Kidney (tissue), 22 donors: ENCODE measurements at places on chromosomes 3 and 15. TPM values are rescaled to one million over a fixed set of nuclear protein-coding genes. Genes with fewer than 3 reads are reported as not detected.
A peak's percentile ranks its signal among the peaks of the same experiment; 100 is the strongest.

Gene MNS1
- total RNA-seq: 5.6 TPM

Gene LRTM1
- total RNA-seq: not detected

Gene HIGD1A
- 207 TPM for total RNA-seq

Gene GUCA1C
- not detected for total RNA-seq

Gene DOCK3
- total RNA-seq: 0.54 TPM

Gene CSPG4
- total RNA-seq: 30.7 TPM

Gene MOBP
- 0.16 TPM for total RNA-seq

Gene UCN2
- not detected for total RNA-seq

Gene ANKUB1
- total RNA-seq: not detected

DNA sequence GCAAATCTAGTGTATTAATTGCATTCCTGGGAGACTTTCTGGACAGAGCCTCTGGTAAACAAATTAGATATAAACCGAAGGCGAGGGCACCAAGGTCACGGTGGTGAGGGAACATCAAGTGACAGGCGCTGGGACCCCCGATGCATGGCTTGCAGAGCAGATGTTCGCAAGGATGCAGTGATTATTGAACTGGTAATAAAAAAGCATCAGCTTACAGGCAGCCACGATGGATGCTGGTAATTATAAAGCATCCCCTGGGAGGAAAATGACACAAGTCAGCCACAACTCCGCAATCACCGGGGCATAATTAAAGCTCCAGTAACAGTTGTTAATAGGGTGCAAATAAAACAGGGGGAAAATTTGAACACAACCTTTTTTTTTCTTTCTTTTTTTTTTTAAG lies 231.1 kb upstream of the DPH6 start:
- DNase-seq: no peak
- H3K4me3 ChIP-seq: no peak overlapping the region

DNA sequence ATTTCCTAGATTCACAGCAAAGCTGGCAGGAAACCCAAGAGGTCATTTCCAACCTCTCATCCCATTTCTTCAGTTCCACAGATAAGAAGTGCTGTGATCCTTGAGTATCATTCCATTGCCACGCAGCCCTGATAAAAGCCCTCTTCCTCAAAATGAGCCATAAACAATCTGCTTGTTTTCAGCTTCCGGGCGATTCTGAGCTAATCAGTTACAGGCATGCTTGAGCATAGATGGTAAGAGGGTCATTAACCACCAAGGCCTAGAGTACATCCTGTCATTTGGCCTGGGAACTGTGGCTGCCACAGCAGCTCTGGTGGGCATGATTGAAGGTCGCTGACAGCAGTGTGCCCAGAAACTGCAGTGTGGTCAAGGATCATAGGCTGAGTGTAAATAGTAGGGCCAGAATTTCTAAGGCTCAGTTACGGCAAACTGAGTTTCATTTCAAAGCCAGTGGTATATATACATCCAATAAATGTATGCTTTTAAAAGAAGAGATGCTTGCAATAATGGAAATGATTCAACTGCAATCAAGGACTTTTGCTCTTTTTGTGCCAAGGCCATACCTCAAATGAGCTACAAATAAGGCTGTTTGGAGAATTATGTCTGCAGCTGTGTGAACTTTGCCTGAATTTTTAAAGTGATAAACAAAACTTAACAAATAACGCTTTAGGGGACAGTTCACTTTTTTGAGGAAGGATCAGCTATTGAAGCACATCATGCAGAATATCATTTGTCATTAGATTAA lies 47.3 kb downstream of the P3H2 start:
- H3K4me3 ChIP-seq: no peak overlapping the region
- H3K36me3 ChIP-seq: no peaks in the 10 kb centered on the region
- H3K4me1 ChIP-seq: peaks cover 43% of the 10 kb centered on the region
- DNase-seq: peak; percentile 80

- H3K27ac ChIP-seq: no peak overlapping the region
- no peak for DNase-seq
- H3K4me3 ChIP-seq: no peak overlapping the region
Observed at GRCh38 chr15:68800875-68801274, 19.8 kb downstream of the ANP32A start.

GRCh38 chr3:126100634-126101301 lies 16.8 kb upstream of the SLC41A3 start:
- no peak for DNase-seq
- no peak overlapping the region for H3K4me3 ChIP-seq
- H3K27ac ChIP-seq: no peak overlapping the region
- no peaks in the 10 kb centered on the region for H3K4me1 ChIP-seq

DNA sequence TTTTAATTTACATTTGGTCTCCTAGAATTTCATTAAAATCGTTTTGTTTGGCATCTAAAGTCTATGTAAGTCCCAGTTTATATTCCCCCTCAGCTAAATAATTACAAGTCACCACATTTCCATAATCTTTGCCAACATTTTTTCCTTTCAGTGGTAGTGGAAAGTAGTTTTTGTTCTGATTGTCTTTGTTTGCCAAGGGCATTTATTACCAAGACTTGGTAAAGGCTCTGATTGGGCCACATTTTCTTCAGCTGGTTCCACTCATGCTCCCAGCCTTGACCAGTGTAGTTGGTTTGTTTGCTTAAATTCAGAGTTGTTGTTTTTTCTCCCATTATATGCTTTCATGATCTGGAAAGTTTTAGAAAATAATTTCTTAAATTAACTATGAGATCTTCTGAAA lies 153.4 kb upstream of the MME start:
- no peaks in the 10 kb centered on the region for H3K36me3 ChIP-seq
- H3K4me3 ChIP-seq: no peak overlapping the region
- H3K27me3 ChIP-seq: no peaks in the 10 kb centered on the region
- DNase-seq: no peak
- no peak overlapping the region for H3K27ac ChIP-seq

- no peaks in the 10 kb centered on the region for H3K27me3 ChIP-seq
- H3K27ac ChIP-seq: no peak overlapping the region
- H3K36me3 ChIP-seq: no peaks in the 10 kb centered on the region
- no peaks in the 10 kb centered on the region for H3K4me1 ChIP-seq
Observed at GRCh38 chr15:47027322-47027946, 689.9 kb upstream of the SEMA6D start.

GRCh38 chr3:35857004-35857403 lies 217.7 kb downstream of the ARPP21 start:
- no peak overlapping the region for H3K4me3 ChIP-seq
- no peak for DNase-seq
- no peaks in the 10 kb centered on the region for H3K27me3 ChIP-seq
- H3K27ac ChIP-seq: no peak overlapping the region
- no peaks in the 10 kb centered on the region for H3K36me3 ChIP-seq

DNA sequence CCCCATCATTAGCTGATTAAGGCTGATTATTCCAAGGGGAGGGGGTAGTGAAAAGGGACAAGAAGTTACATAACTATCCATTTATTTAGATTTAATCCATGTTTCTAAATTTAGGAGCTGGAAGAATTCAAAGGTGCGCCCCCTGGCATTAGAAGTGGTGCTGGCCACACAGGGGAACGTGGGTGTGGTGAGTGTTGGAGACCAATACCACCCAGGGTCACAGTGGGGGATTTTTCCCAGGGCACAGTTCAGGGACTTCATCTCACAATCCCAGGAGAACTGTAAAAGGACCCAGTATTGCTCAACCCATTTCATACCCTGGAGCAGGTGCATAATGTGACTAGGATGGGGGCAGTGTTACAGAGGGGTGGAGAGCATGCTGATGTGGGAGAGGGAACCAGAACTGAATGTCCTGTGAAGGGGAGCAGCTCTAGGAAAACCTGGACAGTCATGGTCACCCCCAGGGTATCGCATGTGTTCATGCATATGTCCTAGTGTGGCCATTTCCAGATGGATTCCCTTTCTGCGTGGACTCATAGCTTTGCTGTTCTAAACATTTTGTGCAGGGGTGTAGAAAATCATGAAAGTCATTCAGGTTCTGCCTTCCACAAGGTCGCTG lies 110.3 kb downstream of the LSM3 start:
- no peaks in the 10 kb centered on the region for H3K36me3 ChIP-seq
- peaks cover 7% of the 10 kb centered on the region for H3K4me1 ChIP-seq
- no peak overlapping the region for H3K4me3 ChIP-seq

DNA sequence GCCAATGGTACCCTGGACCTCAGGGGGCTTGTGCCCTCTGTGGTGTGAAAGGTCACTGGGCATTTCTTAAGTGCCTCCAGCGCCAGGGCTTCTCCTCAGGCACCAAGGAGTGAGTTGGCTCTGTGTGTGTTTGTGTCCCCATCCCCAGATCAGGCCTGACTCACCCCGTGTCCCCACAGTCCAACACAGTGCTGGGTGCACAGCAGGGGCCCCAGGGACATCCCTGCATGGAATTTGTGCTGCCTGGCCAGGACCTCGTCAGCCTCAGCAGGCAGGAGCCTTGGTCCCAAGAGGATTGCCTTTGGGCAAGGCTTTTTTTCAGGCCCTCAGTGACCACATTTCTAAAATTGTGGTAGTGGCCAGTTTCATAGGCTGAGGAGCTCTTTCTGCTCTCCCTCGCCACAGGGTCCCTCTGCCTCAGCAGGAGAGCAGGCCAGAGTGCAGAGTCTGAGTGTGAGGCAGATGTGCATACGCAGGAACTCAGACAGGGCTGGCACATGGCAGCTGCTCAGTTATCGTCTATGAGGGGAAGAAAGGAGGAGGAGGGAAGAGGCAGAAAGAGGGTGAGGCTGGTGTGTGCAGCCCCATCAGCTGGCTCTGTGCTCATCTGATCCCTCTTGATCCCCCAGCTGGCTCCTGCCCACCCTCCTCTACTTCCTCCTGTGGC lies 215.6 kb downstream of the RPLP1 start:
- no peak for DNase-seq
- no peaks in the 10 kb centered on the region for H3K4me1 ChIP-seq
- H3K27me3 ChIP-seq: no peaks in the 10 kb centered on the region
- no peak overlapping the region for H3K27ac ChIP-seq
- no peaks in the 10 kb centered on the region for H3K36me3 ChIP-seq

GRCh38 chr15:32700501-32701150 lies 17.2 kb upstream of the GREM1 start:
- DNase-seq: no peak
- no peak overlapping the region for H3K27ac ChIP-seq
- no peak overlapping the region for H3K4me3 ChIP-seq
- H3K36me3 ChIP-seq: no peaks in the 10 kb centered on the region
- no peaks in the 10 kb centered on the region for H3K4me1 ChIP-seq
- no peaks in the 10 kb centered on the region for H3K27me3 ChIP-seq

DNA sequence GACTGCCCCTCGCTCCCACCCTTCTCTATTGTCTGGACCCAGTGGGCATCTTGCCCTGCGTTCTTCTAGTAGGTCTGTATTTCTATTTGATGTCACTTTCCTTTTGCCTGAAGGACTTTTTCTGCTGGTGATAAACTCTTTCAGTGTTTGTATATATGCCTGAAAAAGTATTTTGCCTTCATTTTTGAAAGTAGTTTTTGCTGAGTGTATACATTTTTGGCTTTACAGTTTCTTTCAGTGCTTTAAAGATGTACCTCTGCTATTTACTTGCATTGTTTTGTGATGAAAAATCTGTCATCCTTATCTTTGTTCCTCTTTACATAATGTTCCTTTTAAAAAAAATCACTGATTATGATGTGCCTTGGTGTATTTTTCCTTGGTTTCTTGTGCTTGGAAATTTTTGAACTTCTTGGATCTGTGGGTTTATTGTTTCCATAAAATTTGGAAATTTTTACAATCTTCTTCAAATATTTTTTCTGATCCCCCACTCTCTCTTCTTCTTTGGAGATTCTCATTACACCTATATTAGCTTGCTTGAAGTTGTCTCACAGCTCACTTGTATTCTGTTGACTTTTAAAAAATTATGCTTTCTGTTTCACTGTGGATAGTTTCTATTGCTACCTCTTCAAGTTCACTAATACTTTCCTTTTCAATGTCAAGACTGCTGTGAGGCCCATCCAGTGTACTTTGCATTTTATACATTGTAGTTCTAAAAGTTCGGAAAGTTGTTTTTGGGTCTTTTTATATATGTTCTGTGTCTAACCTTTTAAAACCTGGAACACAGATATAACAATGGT lies 67.8 kb downstream of the RGMA start:
- no peak overlapping the region for H3K4me3 ChIP-seq
- DNase-seq: no peak
- no peaks in the 10 kb centered on the region for H3K4me1 ChIP-seq
- no peak overlapping the region for H3K27ac ChIP-seq
- H3K27me3 ChIP-seq: no peaks in the 10 kb centered on the region
- peaks cover 26% of the 10 kb centered on the region for H3K36me3 ChIP-seq

- no peak overlapping the region for H3K4me3 ChIP-seq
- DNase-seq: no peak
- H3K36me3 ChIP-seq: no peaks in the 10 kb centered on the region
- H3K4me1 ChIP-seq: no peaks in the 10 kb centered on the region
- no peak overlapping the region for H3K27ac ChIP-seq
Observed at GRCh38 chr15:29040370-29040751, 154.6 kb downstream of the APBA2 start.

DNA sequence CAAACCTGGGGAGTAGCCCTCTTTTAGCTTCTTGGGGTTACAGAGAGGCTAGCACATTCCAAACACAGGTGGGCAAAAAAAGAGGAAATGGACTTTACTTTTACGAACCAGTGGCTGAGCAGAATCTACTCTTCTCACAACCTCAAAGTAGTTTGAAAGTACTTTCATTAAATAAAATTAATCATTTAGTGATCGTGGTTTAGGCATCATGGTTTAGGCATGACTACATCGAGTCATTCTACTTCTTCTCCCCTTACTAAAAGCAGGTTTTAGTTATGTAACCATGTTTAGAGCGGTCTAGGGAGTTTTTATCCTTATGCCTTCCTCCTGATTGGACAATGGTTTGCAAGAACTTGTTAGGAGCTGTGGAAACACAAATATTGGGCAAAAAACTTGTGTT lies 2.5 kb upstream of the GREM1 start:
- peaks cover 47% of the 10 kb centered on the region for H3K27me3 ChIP-seq
- no peak for DNase-seq
- no peak overlapping the region for H3K27ac ChIP-seq

DNA sequence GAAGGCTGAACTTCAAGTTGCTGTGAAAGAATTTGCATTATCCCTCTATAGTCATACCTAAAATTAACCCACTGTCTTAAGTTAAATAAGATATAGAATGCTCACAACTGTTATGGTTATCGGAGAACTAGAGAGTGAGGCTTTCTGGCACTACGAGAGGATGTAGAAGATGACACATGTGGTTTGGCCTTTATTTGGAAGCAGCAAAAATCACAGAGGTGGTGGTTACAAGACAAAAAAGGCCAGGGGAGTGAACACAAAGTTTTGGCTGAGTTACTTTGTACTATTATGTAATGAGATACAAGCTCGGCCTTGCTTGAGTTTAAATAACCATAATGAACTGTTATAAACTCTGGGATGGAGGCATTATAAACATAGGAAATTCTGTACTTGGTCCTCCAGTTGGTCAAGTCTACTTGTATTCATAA lies 78.3 kb upstream of the ICE2 start:
- no peak overlapping the region for H3K4me3 ChIP-seq
- H3K4me1 ChIP-seq: peaks cover 5% of the 10 kb centered on the region
- no peaks in the 10 kb centered on the region for H3K36me3 ChIP-seq
- no peak for DNase-seq

- no peak for DNase-seq
- no peaks in the 10 kb centered on the region for H3K27me3 ChIP-seq
- H3K27ac ChIP-seq: no peak overlapping the region
- H3K4me1 ChIP-seq: peaks cover 2% of the 10 kb centered on the region
Observed at GRCh38 chr3:136279092-136279491, 29.0 kb downstream of the PCCB start.
